Tracheal epithelial cell (primary cell): ENCODE measurements at places on chromosomes 7 and 10. TPM values are rescaled to one million over a fixed set of nuclear protein-coding genes. Genes with fewer than 3 reads are reported as not detected.

The LIPK gene
- total RNA-seq, result 0.43 and 0.48 TPM in 2 replicates

The IGFBP3 gene
- 9.2 and 133 TPM in 2 replicates for total RNA-seq

The CUZD1 gene
- total RNA-seq, result 0.48 and 0.64 TPM in 2 replicates

The ZNF746 gene
- 19.2 and 20.7 TPM in 2 replicates for total RNA-seq

The ZNF488 gene
- 0.24 and 1.1 TPM in 2 replicates for total RNA-seq

The CALCR gene
- total RNA-seq, result not detected in 2 replicates

The CDC14C gene
- not detected in 2 replicates for total RNA-seq

The SPDYE16 gene
- total RNA-seq, result not detected in 2 replicates

The SYT15 gene
- not detected in 2 replicates for total RNA-seq

The MBLAC1 gene
- total RNA-seq, result 1.3 and 1.7 TPM in 2 replicates

The RNF32 gene
- 1.2 and 2.8 TPM in 2 replicates for total RNA-seq

The PNLIPRP3 gene
- total RNA-seq, result 13.0 and 68.0 TPM in 2 replicates

The RHBDD2 gene
- 15.1 and 23.6 TPM in 2 replicates for total RNA-seq

The ADAM22 gene
- under 0.01 TPM in 1 of 2 replicates, not detected in the other for total RNA-seq

The LFNG gene
- total RNA-seq, result 2.1 and 18.6 TPM in 2 replicates

The STRA8 gene
- total RNA-seq, result not detected in 2 replicates

The IGFBP1 gene
- 0.24 TPM in 1 of 2 replicates, not detected in the other for total RNA-seq

The CYP3A7 gene
- not detected in 2 replicates for total RNA-seq

The MYOZ1 gene
- not detected in 2 replicates for total RNA-seq

The CYP26A1 gene
- total RNA-seq, result not detected in 2 replicates

The ABCB4 gene
- 1.4 TPM in 1 of 2 replicates, not detected in the other for total RNA-seq

The INA gene
- total RNA-seq, result 1.7 TPM in 1 of 2 replicates, not detected in the other

The MBL2 gene
- not detected in 2 replicates for total RNA-seq

The PDCD4 gene
- 65.3 and 78.6 TPM in 2 replicates for total RNA-seq

The NRG3 gene
- total RNA-seq, result under 0.01 TPM in 1 of 2 replicates, not detected in the other

The GSTK1 gene
- total RNA-seq, result 94.2 and 99.5 TPM in 2 replicates

The CFTR gene
- total RNA-seq, result 2.4 TPM in 1 of 2 replicates, not detected in the other

The TBXAS1 gene
- total RNA-seq, result 0.21 and 3.9 TPM in 2 replicates

The OPN4 gene
- total RNA-seq, result not detected in 2 replicates

The HOXA13 gene
- not detected in 2 replicates for total RNA-seq

The CRTAC1 gene
- total RNA-seq, result under 0.01 TPM in 1 of 2 replicates, not detected in the other

The SPAM1 gene
- total RNA-seq, result not detected in 2 replicates

The NEUROD6 gene
- not detected in 2 replicates for total RNA-seq

The RSPH10B gene
- total RNA-seq, result under 0.01 TPM in 2 replicates

The AQP1 gene
- 5.3 TPM in 1 of 2 replicates, not detected in the other for total RNA-seq

The STAMBPL1 gene
- 3.0 and 3.9 TPM in 2 replicates for total RNA-seq

The PDCD11 gene
- 44.3 and 54.5 TPM in 2 replicates for total RNA-seq

The CTAGE15 gene
- 0.21 and 0.48 TPM in 2 replicates for total RNA-seq

The ASIC3 gene
- 0.21 TPM in 1 of 2 replicates, not detected in the other for total RNA-seq

The FOXP2 gene
- under 0.01 and 5.8 TPM in 2 replicates for total RNA-seq

The SPDYE8 gene
- not detected in 2 replicates for total RNA-seq

The ITIH5 gene
- total RNA-seq, result under 0.01 and 0.21 TPM in 2 replicates

The CEP55 gene
- 2.3 and 8.9 TPM in 2 replicates for total RNA-seq
